ENCODE measurements at places on chromosomes 2 and 18. TPM values are rescaled to one million over a fixed set of nuclear protein-coding genes. Genes with fewer than 3 reads are reported as not detected.
A peak's percentile ranks its signal among the peaks of the same experiment; 100 is the strongest.

DNA sequence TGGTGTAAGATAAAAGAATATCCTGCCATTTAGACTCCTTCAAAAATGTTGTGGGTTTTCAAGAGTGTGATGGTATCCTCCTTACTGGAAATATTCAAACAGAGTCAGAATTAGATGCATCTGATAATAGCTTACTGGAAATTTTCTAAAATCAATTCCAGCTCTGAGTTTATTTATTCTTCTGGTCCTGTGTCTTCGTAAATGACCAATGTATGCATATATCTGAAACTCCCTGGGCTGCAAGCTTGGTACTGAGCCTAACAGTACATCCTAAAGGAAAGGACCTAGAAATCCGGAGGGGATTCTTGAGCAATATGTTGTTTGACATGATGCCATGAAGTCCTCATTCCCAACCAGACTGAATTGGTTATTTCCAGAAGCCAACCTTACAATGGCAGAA, 130.4 kb downstream of the KCNE4 start:
- no peak for DNase-seq

- no peak for DNase-seq
These were observed 44.7 kb upstream of the KIDINS220 start for GRCh38 chr2:8882094-8882493.

DNA sequence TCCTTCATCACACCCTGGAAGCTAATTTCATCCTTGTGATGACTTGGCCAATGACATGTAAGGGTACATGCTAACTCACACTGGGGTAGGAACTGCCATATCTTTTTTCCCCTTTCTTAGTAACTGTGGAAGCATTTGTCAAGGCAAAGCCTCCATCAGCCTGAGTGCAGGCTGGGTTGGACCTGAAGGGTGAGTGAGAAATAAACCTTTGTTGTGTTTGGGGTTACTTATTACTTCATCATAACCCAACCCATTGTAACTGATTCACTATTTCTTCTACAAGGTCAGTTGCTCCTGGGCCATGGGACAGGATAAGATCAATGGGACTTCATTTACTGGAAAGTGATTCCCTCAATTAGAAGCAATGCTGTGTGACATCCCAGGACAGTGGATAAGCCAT, 108.4 kb downstream of the COL6A3 start:
- no peak for DNase-seq

- no peak for DNase-seq
These were observed 96.7 kb downstream of the TMEM163 start for GRCh38 chr2:134621939-134622705.

- DNase-seq = no peak
These were observed 158.4 kb downstream of the RNF152 start for GRCh38 chr18:61734396-61734795.

DNA sequence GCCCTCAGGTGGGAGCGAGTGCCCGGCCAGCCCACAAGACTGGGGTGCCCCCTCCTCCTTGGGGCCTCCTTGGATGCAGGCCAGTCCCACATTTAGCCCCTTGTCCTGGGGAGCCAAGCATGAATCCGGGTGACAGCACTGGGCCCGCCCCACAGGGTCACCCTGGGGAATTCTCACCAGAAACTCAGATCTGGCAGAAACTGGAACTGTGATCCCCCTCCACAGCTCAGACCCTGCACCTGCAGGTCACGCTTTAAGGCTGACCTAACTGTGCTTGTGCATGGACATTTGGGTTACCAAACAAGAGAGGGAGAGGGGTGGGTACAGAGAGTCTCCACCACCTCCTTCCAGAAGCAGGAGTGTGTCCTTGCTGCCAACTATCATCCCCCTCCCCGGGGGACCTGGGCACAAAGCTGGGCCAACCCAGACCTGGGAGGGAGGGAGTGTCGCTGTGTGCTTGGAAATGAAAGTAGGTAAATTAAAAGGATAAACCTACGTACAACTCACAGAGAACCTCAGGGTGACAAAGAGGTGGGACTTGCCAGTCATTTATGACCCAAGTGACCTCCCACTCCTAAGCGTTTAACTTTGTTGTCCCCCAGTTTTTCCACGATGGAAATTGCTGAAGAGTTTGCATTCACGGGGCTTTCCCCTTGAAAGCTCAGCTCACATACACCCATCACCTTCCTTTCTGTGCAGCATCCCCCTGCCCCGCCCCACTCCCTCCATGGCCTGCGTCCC, 9.1 kb downstream of the ITM2C start:
- no peak for DNase-seq

DNA sequence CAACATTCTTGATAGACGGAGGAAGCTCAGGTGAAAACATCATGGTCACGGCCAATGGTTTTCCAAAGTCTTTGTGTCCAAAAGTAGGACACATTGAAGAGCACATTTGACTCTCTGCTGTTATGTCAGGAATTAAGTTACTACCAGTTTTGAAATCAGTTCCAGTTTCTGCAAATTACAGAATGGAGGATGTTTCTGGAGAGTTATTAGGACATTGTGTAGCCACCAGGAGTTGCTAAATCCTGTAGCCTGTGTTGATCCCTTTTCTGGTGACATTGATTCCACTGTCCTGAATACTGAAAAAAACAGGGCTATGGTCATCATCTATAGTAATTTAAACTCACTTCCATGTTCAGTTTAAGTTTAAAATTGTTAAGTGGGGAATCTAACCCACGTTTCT, 15.3 kb downstream of the UPP2 start:
- DNase-seq = no peak

DNA sequence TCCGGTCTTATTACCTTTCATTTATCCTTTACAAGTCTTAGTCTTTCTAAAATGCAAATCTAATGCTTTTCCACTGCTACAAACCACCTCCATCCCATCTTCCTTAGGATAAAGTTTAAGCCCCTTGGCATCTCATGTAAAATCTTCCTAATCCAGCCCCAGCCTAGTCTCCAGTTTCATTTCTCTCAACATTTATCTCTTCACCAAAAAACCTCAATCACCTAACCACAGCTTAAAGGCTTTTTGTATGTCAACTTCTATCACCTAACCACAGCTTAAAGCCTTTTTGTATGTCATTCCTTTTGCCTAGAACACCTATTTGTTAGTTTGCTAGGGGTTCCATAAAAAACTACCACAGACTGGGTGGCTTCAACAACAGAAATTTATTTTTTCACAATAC, 4.2 kb downstream of the TRAK2 start:
- no peak for DNase-seq

DNA sequence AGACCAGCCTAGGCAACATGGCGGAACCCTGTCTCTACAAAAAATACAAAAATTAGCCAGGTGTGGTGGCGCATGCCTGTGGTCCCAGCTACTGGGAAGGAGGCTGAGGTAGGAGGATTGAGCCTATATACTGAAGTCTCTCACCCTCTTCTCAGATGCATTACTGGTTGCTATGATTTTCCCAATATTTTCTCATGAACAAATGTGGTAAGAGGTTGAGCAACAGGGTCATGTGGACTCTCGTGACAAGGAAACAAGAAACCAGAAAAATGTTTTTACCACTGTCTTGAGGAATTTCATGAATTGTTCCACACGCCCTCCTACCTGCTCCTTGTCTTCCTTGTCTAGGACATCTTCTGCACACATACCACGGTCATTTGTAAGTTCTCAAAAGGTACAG, 12.4 kb downstream of the LMAN2L start:
- no peak for DNase-seq

GRCh38 chr2:236577481-236578410, 8.1 kb downstream of the ACKR3 start:
- DNase-seq = peak; percentile 78

GRCh38 chr2:202079310-202079709, 6.3 kb downstream of the KIAA2012 start:
- no peak for DNase-seq

- no peak for DNase-seq
These were observed 150.3 kb upstream of the MMADHC start for GRCh38 chr2:149737896-149738295.

DNA sequence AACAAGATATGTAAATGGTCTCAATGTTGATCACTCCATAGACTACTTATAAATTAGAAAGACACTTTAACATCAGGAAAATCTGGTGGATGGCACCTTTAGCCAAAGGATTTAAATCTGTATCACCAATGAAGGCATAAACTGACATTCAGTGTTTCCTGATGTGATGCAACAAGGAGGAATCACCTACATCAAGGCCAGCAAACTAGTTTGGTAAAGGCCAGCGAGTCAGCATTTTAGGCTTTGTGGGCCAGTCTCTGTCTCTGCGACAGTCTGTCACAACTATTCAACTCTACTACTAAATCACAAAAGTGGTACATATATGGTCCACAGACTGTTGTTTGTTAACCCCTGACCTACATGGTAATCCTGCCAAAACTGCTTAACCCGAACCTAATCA, 33.3 kb downstream of the C2orf76 start:
- no peak for DNase-seq

DNA sequence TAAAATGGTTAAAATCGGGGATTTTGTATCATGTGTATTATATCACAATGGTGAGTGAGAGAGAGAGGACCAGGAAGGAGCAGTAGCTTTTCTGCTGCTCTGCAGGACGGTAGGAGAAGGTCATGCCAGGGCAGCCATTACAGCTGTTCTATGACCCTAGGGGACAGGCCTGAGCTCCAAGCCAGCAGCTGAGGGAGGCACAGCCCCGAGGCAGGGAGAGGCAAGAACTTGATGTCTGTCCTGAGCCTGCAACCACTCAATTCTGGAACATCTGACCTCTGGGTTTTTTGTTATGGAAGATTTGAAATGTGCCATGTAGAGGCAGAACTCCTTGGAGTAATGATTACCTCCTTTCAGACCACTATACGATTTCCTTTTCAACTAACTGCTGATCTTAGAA, 135.8 kb upstream of the SH3BP4 start:
- no peak for DNase-seq

- no peak for DNase-seq
These were observed at the start of gene SOX11 for GRCh38 chr2:5691985-5692529. Gene SOX11 (plus strand): TSS chr2:5692384. CDS start chr2:5692722, 338 bp downstream.

- DNase-seq = no peak
These were observed 16.6 kb upstream of the HK2 start for GRCh38 chr2:74817304-74817675.

GRCh38 chr2:10890706-10891270, 20.9 kb upstream of the KCNF1 start:
- no peak for DNase-seq

- DNase-seq = no peak
These were observed 1.7 kb upstream of the MYO3B start for GRCh38 chr2:170176212-170176611.

DNA sequence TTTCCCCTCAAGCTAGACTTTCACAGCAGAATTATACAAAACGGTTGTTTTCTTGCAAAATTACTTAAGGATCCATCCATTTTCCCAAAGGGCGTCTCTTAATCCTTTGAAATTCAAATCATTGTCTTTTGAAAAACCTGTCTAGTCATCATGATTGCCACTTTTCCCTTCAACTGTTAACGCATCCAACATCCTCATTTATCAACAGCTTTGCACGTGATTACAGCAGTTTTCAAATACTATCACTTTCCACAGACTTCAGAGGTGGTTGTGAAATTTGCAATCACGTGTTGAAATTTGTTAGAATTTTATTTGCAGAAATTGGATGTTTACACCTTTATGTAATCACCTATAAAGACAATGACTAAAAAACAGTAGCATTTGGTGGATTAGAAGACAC, 304.4 kb upstream of the SLC39A10 start:
- DNase-seq = no peak

The GALNT13 gene
- 6.0 TPM for total RNA-seq

The SPC25 gene
- 0.42 TPM for total RNA-seq

The NYAP2 gene
- total RNA-seq = not detected

The RUFY4 gene
- total RNA-seq = not detected

The SPOPL gene
- 34.2 TPM for total RNA-seq

The PPP1R1C gene
- total RNA-seq = 0.43 TPM
